Smooth muscle cell of the umbilical artery (primary cell): ENCODE measurements at places on chromosomes 1 and 21. TPM values are rescaled to one million over a fixed set of nuclear protein-coding genes. Genes with fewer than 3 reads are reported as not detected.

The PBX1 gene
- 26.3 and 38.0 TPM in 2 replicates for total RNA-seq

The LCE3D gene
- total RNA-seq: not detected in 2 replicates

The MIS18A gene
- 3.9 and 7.7 TPM in 2 replicates for total RNA-seq

The ETV3L gene
- not detected in 2 replicates for total RNA-seq

The CNIH3 gene
- 14.3 and 47.7 TPM in 2 replicates for total RNA-seq

The TLCD4 gene
- total RNA-seq: 0.28 and 0.30 TPM in 2 replicates

The SPRR1B gene
- total RNA-seq: not detected in 2 replicates

The FALEC gene
- total RNA-seq: not detected in 2 replicates

The NID1 gene
- total RNA-seq: 62.6 and 66.5 TPM in 2 replicates

The GUCA2B gene
- total RNA-seq: not detected in 2 replicates

The SYPL2 gene
- total RNA-seq: under 0.01 TPM in 1 of 2 replicates, not detected in the other

The PRPF38A gene
- total RNA-seq: 7.7 and 10.5 TPM in 2 replicates

The KRTAP19-6 gene
- not detected in 2 replicates for total RNA-seq

The ILDR2 gene
- total RNA-seq: not detected in 2 replicates

The MYOC gene
- not detected in 2 replicates for total RNA-seq

The LRRC3 gene
- total RNA-seq: 0.78 and 0.89 TPM in 2 replicates

The SDE2 gene
- total RNA-seq: 26.7 TPM in 2 replicates

The SLC27A3 gene
- total RNA-seq: 4.5 and 4.8 TPM in 2 replicates

The CCDC24 gene
- 3.3 and 4.8 TPM in 2 replicates for total RNA-seq

The BSDC1 gene
- total RNA-seq: 71.9 and 76.3 TPM in 2 replicates

The HUNK gene
- total RNA-seq: not detected in 2 replicates

The AVPR1B gene
- not detected in 2 replicates for total RNA-seq

The EFCAB7 gene
- 6.1 and 8.6 TPM in 2 replicates for total RNA-seq

The ADGRL2 gene
- 31.8 and 47.6 TPM in 2 replicates for total RNA-seq

The CEP104 gene
- 22.3 and 41.8 TPM in 2 replicates for total RNA-seq

The CELA2A gene
- not detected in 2 replicates for total RNA-seq

The TMEM201 gene
- 3.6 and 8.1 TPM in 2 replicates for total RNA-seq

The FCRL6 gene
- not detected in 2 replicates for total RNA-seq

The C1QB gene
- total RNA-seq: not detected in 2 replicates

The CA6 gene
- total RNA-seq: not detected in 2 replicates

The SNAPIN gene
- total RNA-seq: 36.3 and 51.4 TPM in 2 replicates
